ENCODE measurements at places on chromosomes 5 and 9.

DNA sequence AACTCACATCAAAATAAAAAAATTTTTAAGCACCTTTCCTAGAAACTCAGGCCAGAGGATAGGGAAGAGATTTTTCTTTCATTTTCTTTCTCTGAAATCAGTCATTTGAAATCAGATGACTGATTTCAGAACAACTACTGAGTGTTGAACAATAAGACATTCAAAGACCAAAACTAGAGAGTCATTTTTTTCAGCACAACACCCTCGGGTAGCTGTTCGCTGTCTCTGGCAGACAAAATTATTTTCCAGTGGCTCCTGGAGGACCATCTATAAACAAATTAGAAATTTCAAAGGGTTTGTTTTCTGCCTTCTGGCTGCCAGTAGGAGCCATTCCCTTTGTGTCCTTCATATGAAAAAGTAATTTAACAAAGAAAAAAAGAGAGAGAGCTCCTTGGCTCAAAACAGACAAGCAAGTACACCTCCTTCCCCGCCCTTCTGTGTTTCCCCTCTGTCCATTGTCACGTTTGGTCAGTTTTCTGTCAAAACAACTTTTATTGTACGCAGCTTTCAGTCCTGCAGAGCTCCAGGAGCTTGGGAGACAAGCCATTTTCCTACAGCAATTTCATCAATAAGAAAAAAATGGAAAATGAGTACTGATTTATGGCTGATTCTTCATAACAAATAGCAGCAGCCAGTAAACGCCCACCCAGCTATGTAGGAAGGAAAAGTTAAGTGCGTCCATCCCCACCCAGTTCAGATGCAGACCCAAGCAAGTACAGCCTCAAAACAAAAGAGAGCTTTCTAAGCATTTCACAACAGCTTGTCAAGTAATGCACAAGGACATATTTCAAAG is 405.2 kb downstream of the ZNF608 start:
- DNase-seq, result no peak

- no peak for DNase-seq
Observed at GRCh38 chr9:96425500-96426169, 7.5 kb upstream of the ZNF367 start.

- DNase-seq, result no peak
Observed at GRCh38 chr5:88967633-88968585, 84.9 kb upstream of the MEF2C start.

DNA sequence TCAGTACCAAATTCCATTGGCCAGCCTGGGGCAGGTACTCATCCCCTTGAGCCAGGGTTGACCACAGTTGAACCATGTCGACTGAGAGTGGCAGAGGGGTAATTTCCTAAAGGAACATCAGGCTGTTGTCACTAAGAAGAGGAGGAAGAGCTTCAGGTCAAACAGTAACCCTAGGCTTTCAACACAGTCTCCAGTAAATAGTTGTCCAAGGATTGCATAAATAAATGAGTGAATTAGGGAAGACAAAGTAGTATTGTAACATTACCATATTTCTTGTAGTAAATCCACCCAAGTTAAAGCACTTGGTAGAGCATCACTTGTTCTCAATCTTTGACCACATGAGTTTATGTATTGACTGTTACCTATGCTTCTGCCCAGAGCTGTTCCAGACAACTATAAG is 7.4 kb downstream of the PSAT1 start:
- DNase-seq, result no peak

DNA sequence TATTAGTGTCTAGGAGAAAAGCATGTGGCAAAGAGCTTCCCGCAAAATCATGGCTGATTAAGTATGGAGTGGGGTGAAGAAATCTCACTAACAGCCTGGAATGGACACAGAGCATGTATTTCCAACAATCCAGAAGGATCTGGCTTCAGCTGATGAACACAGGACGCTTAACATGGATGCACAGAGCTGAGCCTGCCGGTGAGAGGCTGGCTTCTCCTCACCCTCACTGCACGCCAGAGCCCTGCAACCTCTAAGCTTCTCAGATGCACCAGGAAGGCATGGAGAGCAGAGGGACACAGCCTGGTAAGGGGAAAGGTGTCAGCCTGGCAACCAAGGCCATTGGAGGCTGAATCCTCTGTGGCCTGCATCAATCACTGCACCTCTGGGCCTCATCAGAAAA is 298.5 kb downstream of the TRIM32 start:
- DNase-seq, result no peak

DNA sequence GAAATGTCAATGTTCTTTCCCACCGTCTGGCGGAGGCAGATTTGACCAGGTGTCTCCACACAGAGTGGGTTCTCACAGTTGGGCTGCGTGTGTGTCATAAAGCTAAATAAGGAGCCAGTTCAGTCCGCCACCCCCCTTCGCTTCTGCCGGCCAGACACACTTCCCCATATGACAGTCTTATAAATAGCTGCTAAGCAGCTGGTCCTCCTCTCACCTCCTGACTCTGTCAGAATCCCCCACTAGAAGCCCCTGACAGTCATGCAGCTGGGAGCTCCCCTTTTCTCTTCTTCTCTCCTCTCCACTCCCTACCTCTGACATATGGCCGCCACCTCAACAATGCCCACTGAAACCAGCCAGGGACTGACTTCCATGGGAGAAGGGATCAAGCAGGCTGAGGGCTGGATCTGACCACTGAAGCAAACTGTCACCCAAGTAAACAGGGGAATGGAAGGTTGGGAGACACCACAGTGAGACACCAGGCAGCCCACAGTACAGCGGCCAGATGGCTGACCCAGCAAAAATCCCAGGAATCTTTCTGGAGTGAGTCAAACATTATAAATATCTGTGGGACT is 141.9 kb upstream of the EFNA5 start:
- no peak for DNase-seq
